Pancreas (tissue), 10 donors: ENCODE measurements at places on chromosomes 12 and 14.
A peak's percentile ranks its signal among the peaks of the same experiment; 100 is the strongest.

GRCh38 chr14:99519347-99519881 lies 38.2 kb downstream of the CCNK start:
- DNase-seq = no peak

- DNase-seq = no peak
Observed at GRCh38 chr12:131217024-131217586, 263.4 kb downstream of the ADGRD1 start.

- no peak for DNase-seq
Observed at GRCh38 chr12:104504146-104504545, 47.4 kb downstream of the CHST11 start.

GRCh38 chr12:88056571-88056970 lies 27.4 kb upstream of the C12orf50 start:
- no peak for DNase-seq

DNA sequence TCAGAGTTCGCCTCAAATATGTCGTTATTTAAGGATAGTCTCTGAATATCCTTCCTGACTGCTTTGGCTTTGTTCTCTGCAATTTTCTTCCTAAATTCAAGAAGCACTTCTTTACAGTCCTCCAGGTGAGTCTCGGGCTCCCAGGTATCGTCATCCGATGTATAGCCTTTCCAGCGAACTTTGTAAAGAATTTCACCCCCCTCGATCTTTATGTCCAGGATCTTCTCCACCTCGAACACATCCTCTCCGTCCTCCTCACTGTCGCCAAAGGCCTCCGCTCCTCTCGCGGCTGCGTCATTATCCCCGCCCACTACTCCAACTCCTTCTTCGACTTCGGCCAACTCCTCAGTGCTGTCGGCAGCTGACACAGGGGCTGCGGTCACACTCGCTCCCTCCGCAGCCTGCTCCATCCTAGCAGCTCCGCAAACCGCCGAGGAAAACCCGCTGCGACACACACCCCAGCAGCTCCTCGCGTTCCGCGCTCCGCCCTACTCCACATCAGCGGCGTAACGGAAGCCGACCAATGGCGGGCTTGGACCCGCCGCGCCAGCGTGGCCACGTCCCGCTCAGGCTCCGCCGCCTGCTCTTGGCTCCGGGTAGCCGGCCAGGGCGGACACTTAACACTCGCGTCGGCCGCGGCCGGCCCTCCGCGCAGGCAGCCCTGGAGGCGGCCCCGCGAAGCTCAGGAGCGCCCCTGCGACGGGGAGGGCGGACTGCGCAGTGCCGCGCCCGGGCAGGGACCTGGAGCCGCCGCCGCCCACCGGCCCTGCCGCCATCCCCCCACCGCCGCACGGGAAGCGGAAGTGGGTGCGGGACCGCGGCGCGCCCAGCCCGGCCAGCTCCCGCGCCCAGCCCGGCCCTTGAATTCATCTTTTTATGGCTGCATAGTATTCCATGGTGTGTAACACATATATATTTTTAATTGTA lies 4.1 kb downstream of the CD163L1 start:
- peak; percentile 73 for DNase-seq

GRCh38 chr12:84644908-84645307 lies 267.7 kb downstream of the SLC6A15 start:
- DNase-seq = no peak

- DNase-seq = no peak
Observed at GRCh38 chr14:34750670-34751069, 36.3 kb upstream of the CFL2 start.

DNA sequence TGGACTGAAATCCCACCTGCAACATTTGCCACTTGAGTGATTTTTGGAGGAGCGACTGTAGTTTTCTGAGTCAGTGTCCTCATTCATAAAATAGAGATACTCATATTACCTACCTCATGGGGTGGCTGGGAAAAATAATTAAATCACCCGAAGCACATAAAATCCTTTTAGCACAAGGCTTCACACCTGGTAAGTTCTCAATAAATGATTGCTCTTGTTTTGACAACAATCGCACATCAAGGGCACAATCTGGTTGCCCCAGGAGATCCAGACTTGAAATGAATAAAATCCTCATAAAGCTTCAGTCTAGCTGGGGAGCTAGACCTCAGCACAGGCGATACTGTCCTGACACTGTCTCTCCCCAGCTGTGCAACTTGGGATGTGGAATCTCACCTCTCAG lies 76.0 kb upstream of the CCDC60 start:
- DNase-seq = no peak

GRCh38 chr12:65659681-65660080 lies 164.6 kb upstream of the HMGA2 start:
- no peak for DNase-seq

DNA sequence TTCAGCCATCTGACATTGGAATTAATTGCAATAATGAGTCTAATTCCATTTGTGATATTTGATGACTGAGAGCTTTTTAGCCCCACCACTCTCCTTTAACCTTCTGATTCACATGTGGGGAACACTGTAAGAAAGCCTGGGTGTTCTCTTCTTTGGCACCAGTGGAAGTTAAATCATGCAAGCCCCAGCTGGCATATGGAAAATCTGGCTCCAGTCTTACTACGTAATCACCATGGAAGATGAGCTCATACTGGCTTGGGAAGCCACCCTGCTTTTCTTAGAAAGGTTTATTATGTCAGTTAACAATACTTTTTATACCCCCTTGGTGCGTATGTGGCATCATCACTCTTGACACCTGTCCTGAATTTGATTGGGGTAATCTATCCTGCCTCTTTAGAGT lies 479.3 kb downstream of the SLC16A7 start:
- DNase-seq = no peak

DNA sequence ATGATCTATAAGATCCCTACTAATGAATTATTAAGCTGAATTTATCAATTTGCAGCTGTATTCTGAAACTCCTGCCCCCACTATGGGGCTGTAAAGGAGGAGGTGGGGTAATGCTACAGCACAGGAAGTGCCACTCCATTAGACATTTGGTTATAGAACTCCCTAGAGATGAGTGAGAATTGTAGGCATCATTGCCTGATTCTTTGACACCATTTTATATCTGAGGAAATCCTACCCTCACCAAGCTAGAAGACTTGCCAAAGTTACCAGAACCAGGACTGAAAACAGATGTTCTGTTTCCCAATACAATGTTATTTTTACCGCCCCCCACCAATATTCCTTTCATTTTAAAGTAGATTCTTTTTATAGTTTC lies 182.4 kb downstream of the EGLN3 start:
- DNase-seq = no peak

GRCh38 chr12:29278673-29279420 lies 102.1 kb downstream of the ERGIC2 start:
- DNase-seq = no peak

- DNase-seq = no peak
Observed at GRCh38 chr14:46818147-46818546, 166.6 kb upstream of the RPL10L start.

GRCh38 chr12:88698471-88698870 lies 118.2 kb upstream of the KITLG start:
- no peak for DNase-seq

- DNase-seq = no peak
Observed at GRCh38 chr12:6118891-6119568, 5.4 kb downstream of the VWF start.

GRCh38 chr12:101878243-101878821 lies 952 bp downstream of the DRAM1 start:
- no peak for DNase-seq

GRCh38 chr14:79542121-79542520 lies 669.2 kb downstream of the DIO2 start:
- DNase-seq = no peak

DNA sequence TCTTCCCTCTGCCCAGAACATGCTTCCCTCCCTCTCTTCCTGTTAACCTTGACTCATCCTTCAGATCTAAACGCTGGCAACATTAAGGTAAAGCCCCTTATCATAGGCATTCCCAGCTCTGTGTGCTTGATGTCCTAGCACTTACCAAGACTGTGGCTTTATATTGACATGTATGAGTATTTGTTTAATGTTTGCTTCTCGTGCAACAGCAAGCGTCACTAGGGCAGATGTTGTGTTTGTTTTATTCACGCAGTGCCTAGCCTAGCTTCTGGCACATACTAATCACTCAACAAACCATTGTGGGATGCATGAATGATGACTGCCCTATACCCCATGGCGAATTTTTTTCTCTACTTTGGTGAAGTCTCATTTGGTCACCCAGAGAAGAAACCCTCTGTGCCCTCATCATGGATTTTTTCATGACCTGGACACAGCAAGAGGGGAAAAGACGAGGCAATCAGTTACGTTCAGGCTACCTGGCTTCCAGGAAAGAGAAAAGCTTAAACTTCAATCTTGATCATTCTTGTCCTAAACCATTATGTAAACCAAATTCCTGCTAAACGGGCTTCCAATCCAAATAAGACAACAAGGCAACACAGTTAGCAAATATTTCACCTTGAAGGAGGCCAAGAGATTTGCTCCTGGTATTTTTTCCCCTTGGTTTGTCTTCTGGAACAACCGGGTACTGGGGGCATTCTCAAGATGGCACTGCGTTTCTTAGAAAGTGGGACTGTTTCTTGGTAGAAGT lies 47.9 kb upstream of the SOCS2 start:
- DNase-seq = no peak
